ENCODE measurements at places on chromosomes 6 and 20.

- DNase-seq, result no peak
Measured at GRCh38 chr6:110822249-110822648, 7.0 kb upstream of the CDK19 start.

- DNase-seq, result no peak
Measured at GRCh38 chr6:165308926-165309731, at the start of gene C6orf118. TSS of gene C6orf118 (minus strand) at chr6:165309605. CDS start at chr6:165309586, 19 bp downstream.

DNA sequence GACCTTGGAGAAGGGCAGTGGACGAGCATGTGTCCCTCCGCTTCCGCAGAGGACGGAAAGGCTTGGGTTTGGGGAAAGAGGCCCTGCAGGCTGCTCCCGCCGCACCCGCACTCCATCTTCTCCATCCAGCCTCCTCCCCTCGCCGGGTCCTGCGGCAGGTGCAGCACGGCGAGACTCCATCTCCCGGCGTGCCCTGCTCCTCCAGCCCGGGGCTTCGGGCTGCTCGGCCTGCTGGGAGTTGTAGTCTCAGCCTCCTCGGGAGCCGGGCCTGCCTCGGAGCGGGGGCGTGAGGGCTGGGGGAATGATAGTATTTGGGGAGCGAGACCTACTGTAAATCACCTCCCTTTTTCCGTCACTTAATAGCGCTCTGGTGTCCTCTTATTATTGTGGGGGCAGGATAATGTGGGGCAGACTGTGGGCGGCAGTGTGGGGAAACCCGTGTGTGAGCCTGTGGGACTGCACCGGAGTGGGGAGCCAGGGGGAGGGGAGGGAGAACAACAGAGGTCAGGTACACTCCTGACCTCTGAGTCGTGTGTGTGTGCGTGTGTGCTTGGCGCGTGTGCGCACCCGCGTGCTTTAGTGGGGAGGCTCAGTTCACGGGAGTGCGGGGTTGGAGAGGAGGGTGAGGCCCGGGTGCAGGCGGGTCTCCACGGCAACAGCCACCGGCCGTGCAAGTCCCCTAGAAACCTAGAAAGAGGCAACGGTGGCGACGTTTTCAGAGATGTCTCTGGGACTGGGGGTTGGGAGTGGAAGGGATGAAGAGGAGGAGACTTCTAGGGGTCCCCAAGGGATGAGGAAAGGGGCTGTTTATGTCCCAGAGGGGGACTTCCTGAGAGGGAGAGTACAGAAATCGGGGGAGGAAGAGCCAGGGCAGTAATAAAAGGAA is 4.1 kb downstream of the TTBK1 start:
- DNase-seq, result peak; percentile 87

DNA sequence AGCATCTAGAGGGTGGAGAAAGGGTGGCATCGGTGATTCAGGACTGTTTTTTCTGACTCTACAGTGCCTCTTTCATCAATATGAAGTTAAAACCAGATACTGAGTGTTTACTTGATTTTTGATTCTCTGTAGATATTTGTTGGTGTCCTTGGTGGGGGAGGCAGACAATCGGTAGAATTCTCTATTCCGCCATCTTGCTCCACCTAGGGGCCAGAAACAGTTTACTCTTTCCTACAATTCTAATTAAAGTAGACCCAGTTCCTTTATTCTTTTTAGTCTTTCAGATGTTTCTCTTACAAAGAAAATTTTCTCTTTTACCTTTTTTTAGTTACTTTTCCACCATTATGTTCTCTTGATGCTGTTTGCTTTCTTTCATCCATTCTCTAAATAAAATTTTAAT is 162.1 kb upstream of the RAB32 start:
- no peak for DNase-seq

- DNase-seq, result no peak
Measured at GRCh38 chr6:165893431-165893830, 230.4 kb upstream of the PDE10A start.

DNA sequence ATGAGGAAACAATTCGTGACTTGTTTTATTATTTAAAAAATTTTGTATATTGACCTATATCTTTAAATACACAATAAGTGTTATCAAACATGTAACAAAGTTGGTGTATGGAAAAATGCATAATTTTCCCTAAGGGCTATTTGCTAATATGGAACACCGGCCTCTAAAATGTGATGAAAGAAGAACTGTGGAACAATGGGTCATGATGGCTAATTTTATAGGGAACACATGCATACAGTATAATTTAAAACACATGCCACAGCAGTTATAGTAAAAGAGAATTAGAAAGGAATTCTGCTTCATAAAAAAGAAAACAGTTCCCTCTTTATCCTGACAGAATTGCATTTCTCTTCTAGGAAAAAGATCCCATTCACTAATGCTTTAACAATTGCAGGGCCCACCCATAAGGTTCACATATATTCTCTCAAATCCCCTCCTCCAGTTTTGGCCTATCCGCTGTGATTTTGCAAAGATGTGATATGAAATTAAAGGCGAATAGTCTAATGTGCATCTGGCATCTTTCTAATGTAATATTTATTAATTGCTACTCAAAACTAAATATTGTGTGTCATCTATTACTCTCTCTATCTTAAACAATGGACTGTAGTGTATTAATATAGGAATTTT is 628.1 kb upstream of the CITED2 start:
- DNase-seq, result no peak

- no peak for DNase-seq
Measured at GRCh38 chr6:3323696-3324261, 65.0 kb downstream of the PSMG4 start.

DNA sequence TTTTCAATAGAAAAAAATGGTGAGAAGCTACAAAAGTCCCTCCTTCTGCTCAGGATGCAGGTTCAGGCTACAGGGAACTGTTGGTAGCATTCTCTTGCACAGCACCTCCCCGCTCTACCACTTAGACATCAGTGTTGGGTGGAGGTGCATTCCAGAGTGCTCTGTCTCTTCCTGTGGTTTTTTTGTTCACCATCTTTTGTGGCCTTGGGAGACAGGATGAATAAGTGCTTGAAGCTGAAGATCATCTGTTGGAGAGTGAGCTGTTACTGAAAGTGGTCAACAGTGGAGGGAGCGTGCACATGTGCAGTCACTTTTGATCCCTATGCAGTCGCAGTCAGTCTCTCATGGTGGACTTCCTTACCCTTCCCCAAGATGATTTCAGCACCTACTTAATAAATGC is 16.6 kb upstream of the BTBD3 start:
- DNase-seq, result no peak

GRCh38 chr6:108888745-108889144 is 40.5 kb downstream of the ARMC2 start:
- no peak for DNase-seq

- DNase-seq, result no peak
Measured at GRCh38 chr6:15132854-15133670, 112.8 kb upstream of the JARID2 start.

DNA sequence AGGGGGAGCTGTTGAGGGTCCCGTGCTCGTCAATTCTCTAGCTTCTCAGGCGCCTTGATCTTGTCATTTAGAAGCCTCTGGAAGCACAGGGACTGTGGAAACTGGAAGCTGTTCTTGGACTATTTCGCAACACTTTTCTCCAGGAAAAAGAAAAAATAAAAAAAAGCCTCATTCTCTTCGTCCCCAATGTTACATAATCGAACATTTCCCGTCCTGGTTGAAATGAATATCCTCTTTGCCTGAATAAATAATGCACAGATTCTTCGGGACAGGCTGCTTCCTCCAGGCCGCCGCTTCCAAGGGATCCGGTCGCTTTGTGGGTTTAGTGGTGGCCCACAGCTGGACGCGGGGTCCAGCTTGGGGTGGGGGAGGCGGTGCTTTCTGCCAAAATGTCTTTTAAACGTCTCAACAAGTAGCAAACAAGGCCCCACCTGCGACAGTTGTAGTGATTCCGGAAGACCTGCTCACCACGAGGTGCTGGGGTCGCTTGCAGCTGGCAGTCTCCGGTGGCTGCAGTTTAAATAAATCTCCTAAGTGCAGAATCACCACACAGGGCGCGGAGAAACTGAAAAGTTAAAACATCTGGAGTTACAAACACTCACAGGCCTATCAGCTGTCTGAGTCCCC is 125.9 kb upstream of the ESR1 start:
- no peak for DNase-seq

Data from stimulated activated naive CD8-positive, alpha-beta T cell treated with anti-CD3 and anti-CD28 coated beads, Interleukin-15, amount 100 ng/mL, for 72 hours (primary cell).